ENCODE measurements at places on chromosomes 3 and 15.

GRCh38 chr15:36465304-36465703 is 114.1 kb upstream of the CDIN1 start:
- DNase-seq = no peak

GRCh38 chr3:196082619-196082971 is 705 bp upstream of the TFRC start:
- no peak for DNase-seq

- DNase-seq = no peak
Measured at GRCh38 chr15:70505411-70505919, 257.9 kb downstream of the UACA start.

GRCh38 chr15:70440416-70441138 is 322.8 kb downstream of the UACA start:
- DNase-seq = no peak

DNA sequence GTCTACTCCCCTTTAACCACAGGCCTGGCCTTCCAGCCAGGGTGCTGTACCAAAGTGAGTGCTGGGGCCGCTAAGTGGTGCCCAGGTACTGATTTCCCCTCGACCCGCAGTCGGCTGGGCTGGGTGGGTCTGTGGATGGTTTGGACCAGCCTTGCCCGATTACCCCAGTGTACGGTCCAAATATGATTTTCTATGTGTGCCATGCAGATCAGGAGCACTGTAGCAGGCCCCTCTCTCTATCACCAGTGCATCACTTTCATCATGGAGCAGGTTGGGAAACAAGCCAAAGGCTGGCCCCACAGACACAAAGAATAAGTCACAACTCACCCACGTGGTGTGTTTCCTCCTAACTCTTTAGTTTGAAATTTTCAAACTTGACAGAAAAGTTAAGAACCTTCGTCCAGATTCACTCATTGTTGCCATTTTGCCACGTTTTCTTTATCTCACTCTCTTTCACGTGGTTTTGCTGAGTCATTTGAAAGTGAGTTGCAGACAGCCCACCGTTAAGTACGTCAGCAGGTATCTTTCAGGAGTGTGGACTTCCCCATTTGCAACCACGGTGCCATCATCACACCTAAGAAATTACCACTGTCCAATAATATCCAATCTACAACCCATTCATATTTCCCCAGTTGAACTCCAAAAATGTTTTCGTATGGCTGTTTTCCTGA is 37.0 kb downstream of the ZNF710 start:
- no peak for DNase-seq

DNA sequence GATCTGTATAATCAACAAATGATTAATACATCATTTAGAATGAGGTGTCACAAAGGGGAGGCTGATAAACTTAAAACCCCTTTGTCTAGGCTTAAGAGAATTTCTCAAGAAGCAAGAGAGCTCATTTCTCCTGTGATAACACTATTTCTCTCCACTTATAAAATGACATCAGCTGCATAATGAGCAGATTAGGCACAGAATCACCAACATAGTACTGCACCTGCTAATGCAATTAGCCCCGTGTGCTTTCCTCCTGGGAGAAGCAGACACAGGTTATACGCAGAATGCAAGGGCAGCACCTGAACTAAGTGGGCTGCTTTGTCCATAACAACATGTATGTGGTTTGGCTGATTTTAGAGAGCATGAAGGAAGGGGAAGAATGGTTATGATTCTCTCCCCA is 515.3 kb upstream of the CFAP20DC start:
- DNase-seq = no peak

- no peak for DNase-seq
Measured at GRCh38 chr3:462851-463250, 266.3 kb downstream of the CHL1 start.

DNA sequence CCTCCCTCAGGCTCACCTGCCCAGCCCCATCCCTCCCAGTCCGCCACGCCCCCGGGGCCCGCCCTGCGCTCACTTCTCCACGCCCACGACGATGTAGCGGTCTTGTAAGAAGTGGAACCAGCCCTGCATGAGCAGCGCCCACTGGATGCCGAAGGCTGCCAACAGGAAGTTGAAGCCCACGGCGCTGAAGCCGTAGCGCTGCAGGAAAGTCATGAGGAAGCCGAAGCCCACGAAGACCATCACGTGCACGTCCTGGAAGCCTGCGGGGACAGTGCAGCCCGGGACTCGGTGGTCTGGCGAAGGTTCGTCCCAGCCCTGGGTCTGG is 9.7 kb downstream of the RHCG start:
- DNase-seq = peak; percentile 59
